ENCODE measurements at places on chromosomes 2 and 18. TPM values are rescaled to one million over a fixed set of nuclear protein-coding genes. Genes with fewer than 3 reads are reported as not detected.

GRCh38 chr2:79105259-79105658 lies 15.0 kb upstream of the REG1A start:
- H3K4me3 ChIP-seq: no peak overlapping the region
- no peaks in the 10 kb centered on the region for H3K27me3 ChIP-seq
- H3K27ac ChIP-seq: no peak overlapping the region
- no peaks in the 10 kb centered on the region for H3K36me3 ChIP-seq
- no peak for DNase-seq

Gene UCN
- 2.1 TPM for total RNA-seq

GRCh38 chr2:144362401-144362800 lies 157.5 kb downstream of the ZEB2 start:
- DNase-seq: no peak
- peaks cover 2% of the 10 kb centered on the region for H3K4me1 ChIP-seq
- H3K36me3 ChIP-seq: no peaks in the 10 kb centered on the region
- H3K27me3 ChIP-seq: no peaks in the 10 kb centered on the region
- no peak overlapping the region for H3K27ac ChIP-seq

Gene EXOC6B
- total RNA-seq: 121 TPM

Gene TFCP2L1
- 46.6 TPM for total RNA-seq

Gene RIT2
- not detected for total RNA-seq

DNA sequence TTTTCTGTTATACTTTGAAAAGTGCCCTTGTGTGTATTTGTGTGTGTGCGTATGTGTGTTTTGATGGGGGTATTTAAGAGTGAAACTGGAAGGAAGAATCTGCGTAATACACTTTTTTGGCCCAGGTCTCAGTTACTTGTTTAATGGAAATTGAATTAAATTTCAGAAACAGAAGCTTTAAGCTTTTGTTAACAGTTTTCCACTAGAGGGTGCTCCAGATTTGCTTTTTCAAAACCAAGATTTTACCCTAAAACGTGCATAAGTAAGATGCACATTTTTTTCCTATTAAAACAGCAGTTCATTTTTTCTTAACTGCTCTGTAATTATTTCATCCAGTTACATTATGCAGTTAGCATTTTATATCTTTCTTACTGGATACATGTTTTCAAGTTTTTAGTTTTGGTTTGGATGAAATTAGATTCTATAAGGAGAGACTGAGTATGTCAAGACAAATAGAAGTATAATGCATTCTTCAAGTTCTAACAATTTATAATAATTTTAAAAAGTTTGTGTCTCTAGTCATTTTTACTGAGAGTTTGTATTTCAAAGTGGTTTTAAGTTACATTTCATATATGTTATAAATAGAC lies 97.2 kb downstream of the PIK3C3 start:
- no peaks in the 10 kb centered on the region for H3K4me1 ChIP-seq
- no peak overlapping the region for H3K27ac ChIP-seq
- H3K4me3 ChIP-seq: no peak overlapping the region
- DNase-seq: no peak
- no peaks in the 10 kb centered on the region for H3K27me3 ChIP-seq

DNA sequence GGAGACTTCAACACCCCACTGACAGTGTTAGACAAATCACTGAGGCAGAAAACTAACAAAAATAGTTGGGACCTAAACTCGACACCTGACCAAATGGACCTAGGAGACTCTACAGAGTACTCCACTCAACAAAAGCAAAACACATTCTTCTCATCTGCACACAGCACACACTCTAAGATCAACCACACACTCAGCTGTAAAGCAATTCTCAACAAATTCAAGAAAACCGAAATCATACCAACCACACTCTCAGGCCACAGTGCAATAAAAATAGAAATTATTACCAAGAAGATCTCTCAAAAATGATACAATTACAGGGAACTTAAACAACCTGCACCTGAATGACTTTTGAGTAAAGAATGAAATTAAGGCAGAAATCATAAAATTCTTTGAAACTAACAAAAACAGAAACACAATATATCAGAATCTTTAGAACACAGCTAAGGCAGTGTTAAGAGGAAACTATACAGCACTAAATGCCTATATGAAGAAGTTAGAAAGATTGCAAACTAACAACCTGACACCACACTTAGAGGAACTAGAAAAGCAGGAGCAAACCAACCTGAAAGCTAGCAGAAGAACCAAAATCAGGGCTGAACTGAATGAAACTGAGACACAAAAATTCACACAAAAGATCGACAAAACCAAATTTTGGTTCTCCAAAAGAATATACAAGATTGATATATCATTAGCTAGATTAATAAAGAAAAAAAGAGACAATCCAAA lies 46.3 kb downstream of the RTTN start:
- no peaks in the 10 kb centered on the region for H3K27me3 ChIP-seq
- no peak for DNase-seq
- no peaks in the 10 kb centered on the region for H3K4me1 ChIP-seq

DNA sequence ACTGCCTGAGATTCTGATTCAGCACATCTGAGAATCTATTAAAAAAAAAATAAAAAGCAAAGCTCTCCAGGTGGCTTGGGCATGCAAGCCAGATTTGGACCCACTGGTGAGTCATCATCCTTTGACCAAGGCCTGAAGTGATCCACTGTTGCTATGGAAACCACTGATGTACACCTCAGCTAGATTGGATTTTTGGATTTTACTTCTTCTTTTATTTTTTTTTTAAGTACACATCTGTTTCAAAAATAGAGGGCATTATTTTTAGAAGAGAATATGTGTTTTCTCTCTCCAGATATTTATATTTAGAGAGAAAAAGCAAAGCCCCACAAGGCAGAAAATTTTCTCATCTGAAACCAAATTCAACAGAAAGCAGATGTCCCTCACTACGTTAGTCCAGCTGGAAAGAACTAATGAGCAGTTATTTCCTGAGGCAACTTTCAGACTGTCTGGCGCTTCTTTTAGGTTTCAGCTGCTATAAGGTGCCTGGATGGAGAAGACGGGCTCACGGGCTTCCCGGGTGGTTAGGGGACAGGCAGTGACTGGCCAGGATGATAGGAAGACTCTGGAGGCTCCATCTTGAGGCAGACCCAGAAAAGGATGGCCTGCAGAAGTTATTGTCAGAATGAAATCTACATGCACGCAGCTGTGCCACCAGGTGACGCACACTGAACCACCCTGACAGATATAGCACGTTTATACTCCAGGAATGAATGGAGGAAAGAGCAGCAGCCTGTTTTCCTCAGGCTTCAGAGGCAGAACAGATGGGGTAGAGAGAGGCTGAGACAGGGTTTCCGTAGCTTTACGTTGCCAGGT lies 50.5 kb downstream of the MRPL35 start:
- no peak for DNase-seq
- no peak overlapping the region for H3K27ac ChIP-seq
- H3K4me1 ChIP-seq: peaks cover 12% of the 10 kb centered on the region
- H3K4me3 ChIP-seq: no peak overlapping the region
- no peaks in the 10 kb centered on the region for H3K27me3 ChIP-seq

- no peak for DNase-seq
- H3K36me3 ChIP-seq: no peaks in the 10 kb centered on the region
- H3K4me3 ChIP-seq: no peak overlapping the region
- H3K4me1 ChIP-seq: no peaks in the 10 kb centered on the region
- H3K27ac ChIP-seq: no peak overlapping the region
Observed at GRCh38 chr2:175062787-175063585, 57.8 kb upstream of the CHN1 start.

- no peaks in the 10 kb centered on the region for H3K4me1 ChIP-seq
- H3K27ac ChIP-seq: no peak overlapping the region
- DNase-seq: no peak
- no peaks in the 10 kb centered on the region for H3K27me3 ChIP-seq
- H3K4me3 ChIP-seq: no peak overlapping the region
Observed at GRCh38 chr2:166944909-166945308, 56.6 kb downstream of the XIRP2 start.

- H3K36me3 ChIP-seq: no peaks in the 10 kb centered on the region
- H3K4me1 ChIP-seq: no peaks in the 10 kb centered on the region
- H3K27ac ChIP-seq: no peak overlapping the region
Observed at GRCh38 chr18:417495-417894, 83.0 kb downstream of the COLEC12 start.

GRCh38 chr2:134762508-134762907 lies 43.7 kb upstream of the TMEM163 start:
- no peak overlapping the region for H3K4me3 ChIP-seq
- no peaks in the 10 kb centered on the region for H3K27me3 ChIP-seq
- no peak overlapping the region for H3K27ac ChIP-seq
- no peaks in the 10 kb centered on the region for H3K36me3 ChIP-seq
- DNase-seq: no peak

DNA sequence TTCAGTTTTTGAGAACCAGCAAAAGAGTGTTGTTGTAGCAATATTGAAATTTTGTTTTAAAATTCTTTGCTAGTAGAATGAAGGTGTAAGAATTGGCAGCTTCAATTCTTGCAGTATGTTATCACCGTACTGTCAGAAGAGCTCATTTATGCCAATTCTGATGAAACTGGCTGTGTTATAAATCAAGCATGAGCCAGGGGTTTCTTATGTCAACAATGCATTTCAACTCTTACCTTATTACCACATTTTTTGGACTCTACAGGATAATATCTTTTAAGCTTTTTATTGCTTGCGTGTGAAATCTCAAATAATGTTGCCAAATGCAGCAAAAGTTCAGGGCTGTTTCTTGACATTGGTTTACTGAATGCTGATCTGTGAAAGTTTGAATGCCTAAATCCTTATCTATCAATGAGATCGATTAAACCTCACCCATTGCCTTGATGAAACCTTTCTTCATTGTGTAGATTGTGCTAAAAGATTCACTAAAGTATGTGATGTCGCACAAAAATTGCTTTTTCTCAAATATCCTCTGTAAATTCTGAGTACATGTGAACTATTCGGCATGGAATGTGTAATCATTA lies 1389.3 kb upstream of the ZEB2 start:
- H3K27me3 ChIP-seq: no peaks in the 10 kb centered on the region
- H3K4me1 ChIP-seq: no peaks in the 10 kb centered on the region
- H3K27ac ChIP-seq: no peak overlapping the region
- H3K36me3 ChIP-seq: no peaks in the 10 kb centered on the region

Gene CD226
- total RNA-seq: 0.23 TPM

Gene MMADHC
- 69.8 TPM for total RNA-seq

GRCh38 chr2:211996857-211997256 lies 541.7 kb downstream of the ERBB4 start:
- no peak overlapping the region for H3K27ac ChIP-seq
- no peaks in the 10 kb centered on the region for H3K36me3 ChIP-seq
- DNase-seq: no peak
- no peaks in the 10 kb centered on the region for H3K4me1 ChIP-seq

DNA sequence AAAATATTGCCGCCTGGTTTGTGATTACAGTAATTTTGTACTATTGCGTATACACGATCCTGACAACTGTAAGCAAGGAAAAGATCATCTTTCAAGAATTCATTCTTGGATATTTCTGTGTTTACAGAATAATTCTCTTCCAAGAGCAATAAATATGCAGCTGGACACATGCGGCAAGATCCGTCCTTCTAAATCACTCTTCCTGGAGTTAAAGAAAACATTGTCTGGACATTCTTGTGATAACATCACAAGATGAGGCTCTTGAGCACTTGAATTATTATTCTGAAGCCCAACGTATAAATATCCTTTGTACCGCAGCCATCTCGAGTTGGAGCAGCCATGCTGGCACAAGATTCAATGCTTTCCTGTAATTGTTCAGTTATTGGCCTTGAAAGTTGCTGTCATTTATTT lies 9.9 kb downstream of the FHL2 start:
- H3K27me3 ChIP-seq: no peaks in the 10 kb centered on the region
- H3K4me1 ChIP-seq: peaks cover 36% of the 10 kb centered on the region
- no peak overlapping the region for H3K4me3 ChIP-seq
- H3K27ac ChIP-seq: no peak overlapping the region
- DNase-seq: peak; percentile 58

DNA sequence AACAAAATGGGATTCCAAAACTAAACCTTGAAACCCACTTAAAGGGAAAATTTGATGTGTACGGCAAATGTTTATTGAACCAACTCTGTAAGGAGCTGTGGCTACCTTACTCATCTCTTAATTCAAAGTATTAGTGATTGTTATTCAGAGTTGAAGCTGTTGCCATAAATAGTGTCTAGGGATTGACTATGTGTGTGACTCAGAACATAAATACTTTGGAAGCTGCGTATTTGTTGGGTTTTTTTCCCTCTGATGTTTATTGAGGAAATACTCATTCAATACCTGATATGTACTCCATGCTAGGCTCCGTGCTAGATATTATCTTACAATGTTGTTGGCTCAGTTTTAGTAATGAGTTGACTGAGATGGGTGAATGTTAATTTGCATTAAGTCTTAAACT lies 90.4 kb downstream of the PTRHD1 start:
- peaks cover 17% of the 10 kb centered on the region for H3K36me3 ChIP-seq
- H3K4me1 ChIP-seq: peaks cover 4% of the 10 kb centered on the region
- H3K27ac ChIP-seq: no peak overlapping the region
- no peaks in the 10 kb centered on the region for H3K27me3 ChIP-seq
- DNase-seq: no peak

Gene ICOS
- not detected for total RNA-seq

Gene RBM43
- total RNA-seq: 1.9 TPM

Gene RAPGEF4
- total RNA-seq: 25.3 TPM

Gene MROH2A
- total RNA-seq: not detected

DNA sequence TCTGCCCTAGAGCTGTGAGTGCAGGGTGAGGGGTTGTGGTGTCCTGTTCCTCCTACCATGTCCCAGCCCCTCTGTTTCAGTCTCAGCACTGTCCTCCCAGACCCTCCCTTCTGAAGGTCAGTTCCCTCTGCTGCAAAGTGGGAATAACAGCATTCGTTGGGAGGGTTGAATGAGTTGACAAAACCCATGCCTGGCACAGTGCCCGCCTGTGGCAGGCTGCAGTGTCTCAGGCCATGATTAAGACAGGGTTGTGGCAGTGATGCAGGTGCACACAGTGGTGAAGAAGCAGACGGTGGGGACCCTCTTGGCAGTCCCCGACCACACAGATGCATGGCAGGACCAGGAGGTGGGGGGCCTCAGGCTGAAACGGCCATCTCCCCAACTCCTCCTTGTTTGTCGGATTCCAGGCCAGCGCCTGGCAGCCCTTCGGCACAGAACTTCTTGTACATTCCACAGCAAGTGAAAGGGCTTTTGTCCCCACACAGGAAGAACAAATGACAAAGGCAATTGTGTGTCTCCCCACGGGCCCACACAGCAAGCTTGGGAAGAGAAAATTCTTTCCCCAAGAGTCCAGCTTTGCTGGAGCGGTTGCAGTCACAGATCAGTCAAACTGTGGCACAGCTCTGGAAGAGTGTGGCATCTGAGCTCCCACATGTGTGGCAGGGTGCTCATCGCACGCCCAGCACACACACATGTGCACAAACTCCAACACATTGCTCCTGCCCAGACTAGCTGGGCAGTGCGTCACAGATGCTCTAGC lies 92.0 kb upstream of the MSH2 start:
- H3K27ac ChIP-seq: peak overlapping the region; percentile 75
- no peak overlapping the region for H3K4me3 ChIP-seq
- H3K4me1 ChIP-seq: peaks cover 40% of the 10 kb centered on the region
- DNase-seq: no peak
- H3K27me3 ChIP-seq: no peaks in the 10 kb centered on the region
